ENCODE measurements at places on chromosomes 3 and 15.

DNA sequence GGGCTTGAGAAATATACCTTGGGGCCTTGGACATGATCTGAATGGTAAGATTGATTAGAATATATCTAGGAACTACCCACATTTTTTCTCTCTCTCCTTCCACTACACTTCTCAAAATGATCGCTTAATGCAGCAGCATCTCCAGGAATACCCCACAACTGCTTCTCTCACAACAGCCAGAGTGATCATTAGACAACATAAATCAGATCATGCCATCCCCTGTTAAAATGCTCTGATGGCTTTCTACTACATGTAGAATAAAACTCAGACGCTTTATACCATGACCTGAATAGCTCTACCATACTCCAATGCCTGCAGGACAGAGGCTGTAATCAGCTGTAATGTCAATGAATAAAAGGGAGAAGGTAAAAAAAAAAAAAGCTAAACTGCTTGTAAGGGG lies 451.4 kb downstream of the MECOM start:
- DNase-seq = no peak

- DNase-seq = no peak
These were observed 2.2 kb upstream of the BNIP2 start for GRCh38 chr15:59691194-59691805.

DNA sequence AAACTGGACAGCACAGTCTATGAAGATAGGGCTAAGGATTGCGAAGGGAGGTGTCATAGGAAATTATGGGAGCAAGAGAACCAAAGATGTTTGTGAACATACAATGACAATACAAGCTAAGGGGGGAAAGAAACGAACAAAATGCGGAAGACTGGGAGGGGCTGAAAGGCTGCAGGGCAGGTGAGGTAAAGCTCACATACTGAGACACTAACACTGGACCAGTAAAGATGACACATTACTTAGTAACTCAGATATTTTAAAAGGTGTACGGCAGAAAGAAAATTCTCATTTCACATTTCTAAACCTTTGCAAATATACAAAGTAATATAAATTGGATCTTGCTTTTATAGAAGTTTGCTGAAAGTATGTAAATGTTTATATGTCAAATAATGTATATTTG lies 10.1 kb downstream of the CLDND1 start:
- DNase-seq = no peak

DNA sequence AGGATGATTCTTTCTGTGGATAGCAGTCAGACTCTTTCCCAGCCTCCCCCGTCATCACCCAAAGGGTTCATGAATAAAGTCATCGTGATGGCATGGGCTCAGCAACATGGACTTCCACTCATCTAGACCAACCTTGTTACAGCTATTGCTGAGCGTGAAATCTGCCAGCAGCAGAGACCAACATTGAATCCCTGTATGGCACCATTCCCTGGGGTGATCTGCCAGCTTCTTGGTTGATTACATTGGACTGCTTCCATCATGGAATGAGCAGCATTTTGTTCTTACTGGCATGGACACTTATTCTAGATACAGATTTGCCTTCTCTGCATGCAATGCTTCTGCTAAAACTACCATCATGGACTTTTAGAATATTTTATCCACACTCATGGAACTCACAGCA lies 195.6 kb upstream of the AZI2 start:
- no peak for DNase-seq

DNA sequence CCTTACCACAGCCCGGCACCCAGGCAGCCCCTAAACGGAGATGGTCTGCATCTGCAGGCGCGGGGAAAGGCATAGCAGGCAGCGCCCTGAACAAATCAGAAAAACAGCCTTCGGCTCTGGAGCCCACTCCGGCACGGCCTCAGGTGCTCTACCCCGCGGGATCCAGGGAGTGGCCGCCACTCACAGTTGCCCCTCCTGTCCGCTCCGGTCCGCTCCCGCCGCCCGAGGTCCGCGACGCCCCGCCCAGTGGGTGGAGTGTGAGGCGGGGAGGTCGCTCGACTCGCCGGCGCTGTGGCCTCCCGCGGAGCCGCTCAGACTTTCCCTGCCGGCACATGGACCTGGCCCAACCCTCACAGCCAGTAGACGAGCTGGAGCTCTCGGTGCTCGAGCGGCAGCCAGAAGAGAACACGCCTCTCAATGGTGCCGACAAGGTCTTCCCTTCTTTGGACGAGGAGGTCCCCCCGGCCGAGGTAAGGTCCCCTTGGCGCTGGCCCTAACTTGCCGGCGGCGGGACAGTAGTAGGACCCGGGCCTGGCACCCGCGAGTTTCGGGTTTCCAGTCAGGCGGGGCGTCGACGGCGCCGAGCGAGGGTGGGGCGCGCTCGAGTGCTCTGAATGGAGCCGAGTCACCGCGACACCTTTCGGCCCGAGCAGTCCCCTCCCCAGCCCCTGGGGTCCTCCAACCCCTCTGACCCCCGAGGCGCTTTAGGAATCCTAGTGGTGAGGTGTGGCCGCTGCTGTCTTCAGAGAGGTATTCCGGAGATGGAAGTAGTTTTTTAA lies at the start of gene C3orf52:
Gene C3orf52 (plus strand): TSS at position 314 of the 779 bp plus-strand sequence. CDS start 19 bp downstream, at position 333.
- no peak for DNase-seq

GRCh38 chr3:195180490-195181112 lies 90.4 kb downstream of the XXYLT1 start:
- DNase-seq = no peak

GRCh38 chr3:32577581-32578556 lies 7.2 kb upstream of the DYNC1LI1 start:
- DNase-seq = no peak

DNA sequence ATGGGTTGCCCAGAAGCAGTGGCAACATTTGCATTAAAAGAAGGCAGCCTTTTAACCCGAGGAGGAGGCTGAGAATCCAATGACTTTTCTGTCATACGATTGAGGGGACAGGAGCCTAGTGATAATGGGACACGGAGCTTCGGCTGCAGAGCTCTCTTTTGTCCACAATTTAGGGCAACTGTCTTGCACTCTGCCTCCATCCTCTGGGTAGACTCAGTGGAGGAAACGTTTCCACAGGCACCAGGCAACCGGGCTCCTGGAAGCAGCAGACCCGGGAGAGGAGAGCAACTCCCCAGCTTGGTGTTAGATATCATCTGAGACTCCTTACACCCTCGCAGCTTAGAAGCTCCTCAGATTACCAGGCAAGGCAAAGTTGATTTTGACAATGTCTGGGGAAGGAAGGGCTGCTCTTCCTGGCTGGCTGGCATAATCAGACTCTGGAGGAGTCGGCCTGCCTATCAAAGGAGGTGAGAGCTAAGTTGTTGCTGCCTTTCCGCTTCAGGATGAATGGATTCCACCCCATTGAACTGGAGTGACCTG lies 43.5 kb upstream of the RNU6-1 start:
- no peak for DNase-seq

DNA sequence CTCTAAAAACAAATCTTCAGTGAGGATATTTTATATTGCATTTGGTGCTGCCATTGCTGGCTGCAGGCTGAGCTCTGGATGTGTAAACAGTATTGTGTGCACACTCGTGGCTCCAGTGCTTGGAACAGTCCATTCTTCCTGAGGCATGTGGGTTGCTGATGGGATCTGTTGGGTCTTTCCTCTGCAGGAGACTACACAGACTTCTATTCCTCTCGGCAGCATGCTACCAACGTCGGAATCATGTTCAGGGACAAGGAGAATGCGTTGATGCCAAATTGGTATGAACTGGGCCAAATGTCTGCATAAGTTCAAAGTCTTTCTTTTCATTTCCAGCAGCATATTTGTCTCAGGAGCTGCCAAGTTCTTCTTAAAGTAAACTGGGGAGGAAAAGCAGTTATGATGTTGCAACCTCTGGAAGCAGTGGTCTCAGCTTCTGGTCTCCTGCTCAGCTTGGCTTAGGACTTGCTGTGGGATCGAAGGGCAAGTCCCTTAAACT lies 9.3 kb downstream of the FAH start:
- DNase-seq = no peak

DNA sequence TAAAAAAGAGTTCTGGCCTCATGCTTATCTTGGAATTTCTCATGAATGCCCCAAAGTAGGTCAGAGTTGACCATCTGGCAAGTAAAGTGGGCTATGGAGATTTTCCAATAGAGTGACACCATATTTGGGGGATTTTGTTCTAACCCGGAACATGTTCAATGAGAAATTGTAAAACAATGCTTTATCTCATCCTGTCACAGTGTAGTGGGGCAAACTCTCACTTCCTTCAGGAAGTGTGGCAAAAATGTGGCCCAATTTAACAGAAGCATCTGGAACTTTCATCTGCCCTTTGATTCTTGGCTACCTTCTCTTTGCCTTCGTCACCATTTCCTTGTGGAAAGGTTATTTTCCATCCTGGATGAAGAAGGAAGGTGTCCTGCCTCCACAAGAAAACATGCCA lies 70.8 kb downstream of the ADAMTS9 start:
- no peak for DNase-seq

DNA sequence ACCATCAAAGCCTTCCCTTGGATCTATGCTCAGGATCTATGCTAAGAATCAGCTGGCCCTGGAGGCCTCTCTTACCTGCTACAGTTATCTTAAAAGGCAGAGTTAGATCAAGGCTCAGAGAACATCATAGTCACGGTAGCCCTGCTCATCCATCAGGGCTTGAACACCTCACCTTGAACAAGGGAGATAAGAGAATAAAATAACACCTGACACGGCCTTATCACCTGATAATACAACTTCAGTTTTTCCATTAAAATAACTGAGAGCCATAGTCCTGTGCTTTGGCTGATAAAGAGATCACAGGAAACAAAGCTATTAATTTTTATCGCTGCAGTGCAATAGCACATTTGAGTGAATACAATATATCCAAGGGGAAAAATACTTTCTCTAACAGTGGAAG lies 85.6 kb upstream of the LPP start:
- DNase-seq = no peak

GRCh38 chr3:106247902-106248684 lies 379.3 kb upstream of the CBLB start:
- DNase-seq = no peak

- DNase-seq = no peak
These were observed 753 bp downstream of the PLCH1 start for GRCh38 chr3:155744010-155744625.

DNA sequence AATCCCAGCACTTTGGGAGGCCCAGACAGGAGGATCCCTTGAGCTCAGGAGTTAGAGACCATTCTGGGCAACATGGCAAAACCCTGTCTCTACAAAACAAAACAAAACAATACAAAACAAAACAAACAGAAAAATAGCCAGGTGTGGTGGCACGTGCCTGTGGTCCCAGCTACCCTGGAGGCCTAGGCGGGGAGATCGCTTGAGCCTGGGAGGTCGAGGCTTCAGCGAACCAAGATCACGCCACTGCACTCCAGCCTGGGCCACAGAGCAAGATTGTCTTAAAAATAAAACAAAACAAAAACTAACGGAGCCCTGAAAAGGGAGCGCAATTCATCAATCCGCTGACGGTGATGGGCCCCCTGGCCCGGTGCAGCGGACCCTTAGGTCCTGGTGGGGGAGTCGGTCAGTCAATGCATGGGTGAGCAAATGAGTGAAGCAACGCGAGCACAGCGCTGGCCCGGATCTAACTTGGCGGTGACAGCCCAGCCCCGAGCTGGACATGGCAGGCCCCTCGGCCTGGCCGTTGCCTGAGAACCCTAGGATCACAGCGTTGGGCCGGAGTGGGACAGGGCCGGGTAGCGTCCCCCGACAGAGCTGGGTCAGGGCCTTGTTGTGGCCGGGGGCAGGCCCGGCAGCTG lies 52.4 kb upstream of the BLM start:
- DNase-seq = no peak

GRCh38 chr15:42507514-42507913 lies 12.1 kb downstream of the SNAP23 start:
- DNase-seq = no peak

DNA sequence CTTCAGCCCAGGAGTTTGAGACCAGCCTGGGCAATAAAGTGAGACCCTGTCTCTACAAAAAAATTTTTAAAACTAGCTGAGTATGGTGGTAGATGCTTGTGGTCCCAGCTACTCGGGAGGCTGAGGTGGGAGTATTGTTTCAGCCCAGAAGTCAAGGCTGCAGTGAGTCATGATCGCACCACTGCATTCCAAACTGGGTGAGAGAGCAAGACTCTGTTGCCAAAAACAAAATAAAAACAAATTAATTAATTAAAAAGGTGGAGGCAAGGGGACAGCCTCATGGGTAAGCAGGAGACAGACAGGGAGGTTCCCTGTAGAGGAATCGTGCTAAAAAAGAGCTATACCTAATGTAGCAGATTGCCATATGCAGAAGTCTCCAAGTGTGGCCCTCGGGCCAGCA lies 12.6 kb downstream of the HAPLN3 start:
- no peak for DNase-seq

GRCh38 chr3:118501152-118501551 lies 533.5 kb downstream of the IGSF11 start:
- no peak for DNase-seq

- DNase-seq = no peak
These were observed 115.0 kb upstream of the LRIG1 start for GRCh38 chr3:66615643-66616301.
